ENCODE measurements at places on chromosomes 7 and 10.

GRCh38 chr10:132861116-132861691, 75.3 kb upstream of the NKX6-2 start:
- DNase-seq = no peak

GRCh38 chr7:50728184-50728583, 54.5 kb downstream of the GRB10 start:
- DNase-seq = no peak

DNA sequence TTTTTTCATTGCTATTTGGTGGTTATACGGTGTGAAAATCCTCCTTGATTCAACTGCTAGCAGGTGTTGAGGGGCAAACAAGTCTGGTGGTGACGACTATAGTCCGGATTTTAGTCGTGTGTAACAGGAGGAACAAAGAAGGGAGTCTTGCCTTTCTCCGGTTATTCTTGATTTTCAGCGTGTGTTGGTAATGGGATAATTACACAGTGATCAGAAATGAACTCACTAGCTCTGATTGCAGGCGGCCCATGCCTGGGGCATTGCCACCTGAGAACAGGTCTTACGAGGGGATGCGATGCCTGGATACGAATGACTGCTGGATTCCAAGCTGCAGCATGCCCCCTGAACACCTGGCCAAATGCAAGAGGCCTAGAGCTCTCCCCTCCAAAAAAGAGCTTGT, 72.8 kb downstream of the CAMK1D start:
- no peak for DNase-seq

GRCh38 chr7:20240080-20240926, 23.1 kb upstream of the MACC1 start:
- DNase-seq = no peak

GRCh38 chr10:133422807-133423771, 1.3 kb downstream of the SPRN start:
- DNase-seq = no peak

GRCh38 chr7:139987691-139988516, 74.8 kb downstream of the PARP12 start:
- no peak for DNase-seq

DNA sequence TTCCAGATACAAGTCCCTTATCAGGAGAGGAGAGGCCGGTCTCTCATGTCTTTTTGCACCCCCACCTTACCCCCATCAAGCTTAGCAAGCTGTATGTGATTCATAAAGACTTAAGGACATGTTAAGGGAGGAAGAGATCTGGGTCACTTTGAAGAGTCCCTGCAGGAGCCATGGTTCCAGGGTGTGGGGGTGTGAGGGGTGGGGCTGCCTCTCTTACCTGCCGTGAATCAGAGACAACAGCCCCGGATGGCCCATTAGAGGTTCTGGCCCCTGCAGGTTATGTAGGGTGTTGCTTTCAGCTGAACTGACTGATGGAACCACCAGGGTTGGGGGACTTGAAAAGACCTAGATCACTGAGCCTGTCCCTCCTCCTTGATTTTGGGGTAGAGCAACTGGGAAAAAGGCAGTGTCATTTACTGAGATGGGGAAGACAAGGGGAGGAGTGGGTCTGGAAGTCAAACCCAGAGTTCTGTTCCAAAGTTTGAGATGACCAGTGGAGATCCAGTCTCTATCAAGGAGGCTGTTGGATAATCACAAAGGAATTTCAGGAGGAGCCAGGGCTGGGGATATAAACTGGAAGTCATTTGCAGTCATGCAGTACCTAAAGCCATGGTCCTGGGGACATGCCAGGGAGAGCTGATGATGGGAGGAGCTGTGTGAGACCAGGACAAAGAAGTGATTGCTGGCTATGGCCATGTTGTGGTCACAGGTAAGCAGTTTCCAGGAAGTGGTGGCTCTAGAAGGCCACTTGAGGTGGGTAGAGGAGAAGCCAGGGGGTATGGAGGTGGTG, 23.1 kb downstream of the ADAMTS14 start:
- no peak for DNase-seq

DNA sequence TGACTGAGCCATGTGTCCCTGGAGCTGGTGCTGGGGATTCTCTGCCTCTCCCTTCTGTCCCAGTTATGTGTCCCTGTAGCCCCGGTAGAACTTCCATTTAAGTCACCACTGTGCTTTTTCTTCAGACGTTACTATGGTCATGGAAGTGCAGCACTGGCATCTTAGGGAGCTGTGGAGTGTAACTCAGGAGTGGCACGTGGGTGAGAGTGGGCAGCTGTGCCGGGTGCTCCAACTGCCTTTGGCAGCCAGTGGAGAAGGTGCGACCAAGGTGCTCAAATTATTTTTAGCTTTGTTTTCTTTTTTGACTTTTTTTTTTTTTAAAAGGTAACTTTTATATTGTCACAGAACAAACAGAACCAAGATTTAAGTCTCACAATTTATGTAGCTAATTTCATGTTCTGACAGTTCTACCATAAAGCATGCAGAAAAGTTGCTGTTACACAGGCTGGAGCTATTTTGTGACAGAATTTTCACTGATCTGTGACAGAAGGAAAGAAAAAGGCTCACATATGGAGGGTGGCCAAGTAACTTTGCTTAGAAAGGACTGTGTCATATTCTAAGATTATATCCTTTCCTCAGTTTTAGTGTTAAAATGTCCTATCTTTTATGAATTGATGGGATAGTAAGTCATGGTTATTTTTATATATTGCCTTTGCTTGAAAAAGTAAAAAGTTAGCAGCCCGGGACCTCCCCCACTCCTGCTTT, 73.9 kb downstream of the SH2D4B start:
- DNase-seq = no peak

GRCh38 chr7:94045581-94045980, 41.4 kb upstream of the BET1 start:
- peak; percentile 87 for DNase-seq

DNA sequence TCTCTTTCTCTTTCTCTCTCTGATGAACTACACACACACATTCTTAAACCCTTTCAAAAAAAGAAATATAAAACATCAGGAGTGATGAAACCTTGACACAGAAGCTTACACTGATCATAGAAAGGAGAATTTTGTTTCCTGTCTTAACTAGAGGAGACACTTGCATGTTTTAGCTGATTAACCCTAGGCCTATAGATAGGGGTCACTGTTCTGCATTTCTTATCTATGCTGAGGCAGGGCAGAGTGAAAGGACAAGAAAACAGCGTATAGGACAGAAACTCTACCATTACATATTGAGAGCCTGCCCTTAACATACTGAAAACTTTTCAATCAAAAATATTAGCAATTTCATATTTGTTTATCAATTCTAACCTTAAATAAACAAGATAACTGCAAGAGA, 680.6 kb upstream of the MBL2 start:
- DNase-seq = no peak
